ENCODE measurements at places on chromosomes 4 and X. TPM values are rescaled to one million over a fixed set of nuclear protein-coding genes. Genes with fewer than 3 reads are reported as not detected.

DNA sequence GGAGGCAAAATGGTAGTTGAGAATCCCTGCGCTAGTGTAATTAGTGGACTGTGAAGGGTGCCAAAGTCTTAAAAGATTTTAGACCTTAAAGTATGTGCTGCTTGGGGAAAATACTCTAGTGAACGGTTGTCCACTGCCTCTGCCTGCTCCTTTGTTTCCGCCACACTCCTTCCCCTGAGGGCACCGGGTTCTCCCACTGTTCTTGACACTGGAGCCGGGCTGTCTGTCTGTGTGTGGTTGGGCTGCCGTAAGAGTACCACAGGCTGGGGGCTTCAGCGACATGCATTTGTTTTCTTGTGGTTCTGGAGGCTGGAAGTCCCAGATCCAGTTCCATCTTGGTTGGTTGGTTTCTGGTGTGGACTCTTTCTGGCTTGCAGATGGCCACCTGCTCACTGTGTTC is 76.2 kb downstream of the CLDN34 start:
- peak overlapping the region; percentile 87 for H3K27ac ChIP-seq
- DNase-seq = no peak
- no peaks in the 10 kb centered on the region for H3K36me3 ChIP-seq

DNA sequence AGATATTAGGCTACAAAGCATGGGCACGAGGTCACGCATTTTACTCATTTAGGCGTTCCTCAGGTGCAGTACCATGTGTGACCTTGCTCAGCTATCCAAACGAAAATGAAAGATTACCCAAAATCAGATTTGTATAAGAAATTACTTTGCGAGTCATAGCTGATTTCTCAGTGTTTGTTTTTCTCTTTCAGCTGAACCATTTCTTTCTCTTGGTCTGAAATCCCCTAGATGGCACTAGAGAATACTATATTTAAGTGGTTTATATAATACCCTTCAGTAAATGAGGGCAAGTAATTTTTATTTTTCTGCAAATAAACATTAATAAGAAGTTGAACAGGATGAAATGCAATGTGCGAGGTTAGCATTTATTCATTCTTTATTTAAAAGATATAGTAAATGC is 496.6 kb downstream of the STIM2 start:
- no peak overlapping the region for H3K4me3 ChIP-seq
- H3K4me1 ChIP-seq = no peaks in the 10 kb centered on the region
- no peaks in the 10 kb centered on the region for H3K27me3 ChIP-seq
- H3K27ac ChIP-seq = no peak overlapping the region
- no peaks in the 10 kb centered on the region for H3K36me3 ChIP-seq
- DNase-seq = no peak

- no peak for DNase-seq
- H3K27me3 ChIP-seq = no peaks in the 10 kb centered on the region
- H3K27ac ChIP-seq = no peak overlapping the region
- no peaks in the 10 kb centered on the region for H3K36me3 ChIP-seq
- H3K4me3 ChIP-seq = no peak overlapping the region
These were observed 591.5 kb upstream of the PITX2 start for GRCh38 chr4:111214371-111214770.

DNA sequence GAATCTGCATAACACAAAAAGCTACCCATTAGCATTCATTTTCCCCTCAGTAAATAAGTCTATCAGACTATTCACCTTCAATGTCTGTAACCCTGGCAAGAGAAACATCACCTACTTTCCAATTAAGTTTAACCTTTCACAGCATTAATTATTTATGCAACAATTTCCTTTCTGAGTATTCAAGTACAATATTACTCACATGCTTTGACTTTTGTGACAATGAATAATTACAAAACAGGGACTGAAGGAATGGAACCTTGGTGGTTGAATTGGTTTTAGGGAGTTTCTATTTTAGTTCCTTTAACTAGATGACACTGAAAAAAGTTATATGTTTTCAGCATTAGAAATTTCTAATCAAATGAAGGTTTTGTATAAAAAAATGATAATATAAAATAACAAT is 932.3 kb upstream of the EPHA5 start:
- no peaks in the 10 kb centered on the region for H3K27me3 ChIP-seq
- no peaks in the 10 kb centered on the region for H3K36me3 ChIP-seq
- no peak overlapping the region for H3K4me3 ChIP-seq
- no peaks in the 10 kb centered on the region for H3K4me1 ChIP-seq
- DNase-seq = no peak

GRCh38 chr4:159937595-159937994 is 834.7 kb downstream of the RAPGEF2 start:
- no peak overlapping the region for H3K4me3 ChIP-seq
- H3K36me3 ChIP-seq = no peaks in the 10 kb centered on the region
- H3K27ac ChIP-seq = no peak overlapping the region
- H3K4me1 ChIP-seq = no peaks in the 10 kb centered on the region

Gene IL15
- total RNA-seq = 2.2 TPM

Gene MAP9
- 6.6 TPM for total RNA-seq

Gene FAT1
- total RNA-seq = 59.1 TPM

All from left ventricle myocardium inferior (tissue), 1 donor.